RWPE1 (cell line): ENCODE measurements at places on chromosomes 1 and 21.

- no peak for DNase-seq
Observed at GRCh38 chr1:110005971-110006370, 21.4 kb downstream of the AHCYL1 start.

- DNase-seq = no peak
Observed at GRCh38 chr1:217322834-217323233, 308.1 kb downstream of the GPATCH2 start.

- no peak for DNase-seq
Observed at GRCh38 chr1:5389101-5389885, 602.9 kb downstream of the NPHP4 start.

- DNase-seq = no peak
Observed at GRCh38 chr1:2192031-2192995, 2.3 kb downstream of the FAAP20 start.

DNA sequence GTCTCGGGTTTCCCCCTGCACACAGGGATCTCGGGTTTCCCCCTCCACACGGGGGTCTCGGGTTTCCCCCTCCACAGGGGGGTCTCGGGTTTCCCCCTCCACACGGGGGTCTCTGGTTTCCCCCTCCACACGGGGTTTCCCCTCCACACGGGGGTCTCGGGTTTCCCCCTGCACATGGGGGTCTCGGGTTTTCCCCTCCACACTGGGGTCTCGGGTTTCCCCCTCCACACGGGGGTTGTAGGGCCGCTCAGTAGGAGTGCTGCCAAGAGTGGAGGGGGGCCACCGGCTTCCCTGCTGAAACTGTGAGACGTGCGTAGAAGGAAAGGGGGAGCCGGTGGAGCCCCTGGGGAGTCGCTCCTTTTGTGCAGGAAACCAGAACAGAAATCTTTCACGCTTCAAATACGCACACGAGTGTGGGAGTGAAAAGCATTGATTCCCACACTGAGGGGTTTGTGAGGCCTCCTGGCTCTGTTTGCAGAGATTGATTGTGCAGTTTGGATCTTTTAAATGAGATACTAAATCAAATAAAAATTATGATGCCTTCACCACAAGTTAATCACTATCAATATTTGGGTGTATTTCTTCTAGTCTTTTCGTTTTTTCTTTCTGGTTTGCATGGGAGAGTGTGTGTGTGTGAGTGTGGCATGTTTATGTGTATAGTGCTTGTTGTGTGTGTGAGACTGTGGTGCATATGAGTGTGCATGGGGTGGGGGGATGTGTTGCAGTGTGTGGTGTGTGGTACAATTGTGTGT is 54.3 kb upstream of the TRAPPC10 start:
- DNase-seq = no peak

GRCh38 chr21:44792702-44793591 is 8.7 kb downstream of the UBE2G2 start:
- DNase-seq = peak; percentile 81

- no peak for DNase-seq
Observed at GRCh38 chr21:17915976-17916375, 96.8 kb upstream of the C21orf91 start.

- DNase-seq = no peak
Observed at GRCh38 chr1:164767752-164768402, 208.9 kb downstream of the PBX1 start.

GRCh38 chr1:116947092-116947860 is 37.6 kb downstream of the PTGFRN start:
- DNase-seq = no peak

DNA sequence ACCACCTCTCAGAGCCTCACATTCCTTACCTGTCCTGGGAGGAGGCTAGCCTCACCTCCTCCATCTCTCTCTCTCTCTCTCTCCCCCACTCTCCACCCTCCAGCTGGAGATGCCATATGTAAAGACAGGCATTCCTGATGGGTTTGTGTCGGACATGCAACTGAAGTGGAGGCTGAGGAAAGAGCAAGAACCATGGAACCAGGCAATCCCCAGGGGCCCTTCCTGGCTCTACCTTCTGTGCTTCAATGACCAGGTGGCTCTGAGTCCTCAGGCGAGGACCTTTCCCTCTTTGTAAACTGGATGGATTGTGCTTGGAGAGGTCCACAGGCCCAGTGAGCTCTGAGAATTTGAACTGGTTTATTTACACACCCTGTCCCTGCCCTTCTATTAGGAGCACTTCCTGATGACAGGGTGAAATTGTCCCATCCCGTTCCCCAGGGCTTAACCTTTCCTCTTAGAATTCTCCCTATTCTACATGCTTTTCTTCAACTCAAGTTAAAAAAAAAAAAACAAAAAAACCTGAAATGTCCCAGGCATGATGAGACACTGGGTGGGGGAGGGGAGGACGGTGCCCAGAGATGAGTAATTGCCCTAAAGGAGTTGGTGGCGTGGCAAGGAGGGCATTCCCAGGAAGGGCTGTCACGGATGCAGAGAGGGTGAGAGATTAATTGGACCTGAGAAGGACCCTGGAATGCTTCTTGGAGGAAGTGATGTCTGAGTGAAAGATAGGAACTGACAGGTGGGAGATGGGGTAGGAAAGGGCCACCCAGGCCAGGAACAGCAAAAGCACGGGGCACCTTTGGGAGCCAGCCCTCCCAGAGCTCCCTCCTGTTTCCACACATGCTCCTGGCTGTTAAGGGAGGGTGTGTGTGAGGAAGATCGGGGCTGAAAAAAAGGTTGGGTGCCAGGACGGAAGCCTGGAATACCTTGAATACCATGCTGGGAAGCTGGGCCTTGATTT is 50.2 kb upstream of the WASF2 start:
- DNase-seq = peak; percentile 93

GRCh38 chr1:201489643-201490261 is 17.2 kb downstream of the CSRP1 start:
- no peak for DNase-seq

GRCh38 chr1:58524353-58524945 is 22.1 kb downstream of the OMA1 start:
- DNase-seq = no peak

- no peak for DNase-seq
Observed at GRCh38 chr1:113998361-113998760, 19.1 kb downstream of the OLFML3 start.

DNA sequence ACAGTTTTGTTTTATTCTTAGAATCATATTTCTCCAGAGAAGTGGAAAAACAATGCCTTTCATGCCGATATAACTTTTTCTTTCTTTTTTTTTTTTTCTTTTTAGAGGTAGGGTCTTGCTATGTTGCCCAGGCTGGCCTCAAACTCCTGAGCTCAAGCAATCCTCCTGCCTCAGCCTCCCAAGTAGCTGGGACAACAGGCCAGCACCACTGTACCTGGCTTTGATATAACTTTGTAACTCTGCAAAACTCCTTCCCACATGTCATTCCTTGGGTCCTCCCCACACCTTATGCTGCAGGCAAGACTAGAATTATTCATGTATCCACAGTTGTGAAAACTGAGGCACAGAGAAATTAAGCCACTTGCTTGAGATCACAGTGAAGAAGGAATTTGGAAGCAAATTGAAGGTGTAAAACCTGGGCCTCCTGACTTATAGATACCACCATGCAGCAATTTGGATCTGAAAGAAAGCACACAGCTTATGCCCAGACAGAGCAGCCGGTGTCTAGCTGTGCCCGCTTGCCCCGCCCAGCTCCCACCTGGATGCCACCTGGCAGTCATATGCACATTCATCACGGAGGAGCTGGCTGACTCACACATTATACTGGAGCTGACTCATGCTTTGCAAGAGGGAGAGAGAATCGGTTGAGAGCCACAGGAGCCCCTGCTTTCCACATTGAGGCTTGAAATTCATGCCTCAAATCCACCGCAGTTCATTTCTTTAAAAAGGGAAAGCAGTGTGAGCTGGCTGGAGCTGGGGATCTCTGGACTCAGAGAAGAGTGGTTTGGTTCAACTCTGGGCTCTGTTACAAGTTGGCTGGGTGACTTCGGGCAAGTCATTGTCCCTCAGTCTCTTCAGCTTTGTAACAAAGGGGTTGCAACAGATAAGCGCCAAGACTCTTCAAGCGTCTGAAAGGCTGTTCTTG is 8.3 kb upstream of the SLC2A1 start:
- DNase-seq = peak; percentile 97

GRCh38 chr21:41689289-41689583 is 77.6 kb downstream of the RIPK4 start:
- DNase-seq = no peak

DNA sequence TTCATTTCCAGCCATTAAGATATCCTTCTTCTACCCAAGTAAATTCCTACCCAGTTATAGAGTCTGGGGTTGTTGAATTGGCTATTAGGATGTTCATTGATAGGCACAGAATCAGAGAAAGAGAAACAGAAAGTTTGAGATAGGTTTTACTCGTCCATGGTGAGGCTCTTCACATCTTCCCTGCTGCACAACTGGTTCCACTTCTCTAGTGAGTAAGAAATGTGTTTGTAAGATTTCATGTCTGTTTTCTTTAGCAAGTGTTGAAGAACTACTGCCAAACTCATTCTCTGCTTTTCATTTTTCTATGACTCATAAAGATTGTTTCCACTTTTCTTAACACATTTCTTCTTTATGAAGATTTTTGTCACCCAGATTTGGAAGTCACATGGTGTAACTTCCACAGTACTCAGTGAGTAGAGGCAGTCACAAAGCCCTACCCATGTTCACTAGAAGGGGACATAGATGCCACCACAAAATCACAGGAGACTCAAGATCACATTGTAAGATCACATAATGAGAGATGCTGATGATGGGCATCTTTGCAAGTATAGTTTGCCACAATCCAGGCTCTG is 152.3 kb downstream of the SNX7 start:
- DNase-seq = no peak

GRCh38 chr1:212161231-212161781 is 123.9 kb upstream of the PPP2R5A start:
- peak; percentile 42 for DNase-seq
